Stimulated activated CD8-positive, alpha-beta memory T cell treated with anti-CD3 and anti-CD28 coated beads, Interleukin-7, amount 100 ng/mL, for 1 hour (primary cell): ENCODE measurements at places on chromosomes 5 and 9.

DNA sequence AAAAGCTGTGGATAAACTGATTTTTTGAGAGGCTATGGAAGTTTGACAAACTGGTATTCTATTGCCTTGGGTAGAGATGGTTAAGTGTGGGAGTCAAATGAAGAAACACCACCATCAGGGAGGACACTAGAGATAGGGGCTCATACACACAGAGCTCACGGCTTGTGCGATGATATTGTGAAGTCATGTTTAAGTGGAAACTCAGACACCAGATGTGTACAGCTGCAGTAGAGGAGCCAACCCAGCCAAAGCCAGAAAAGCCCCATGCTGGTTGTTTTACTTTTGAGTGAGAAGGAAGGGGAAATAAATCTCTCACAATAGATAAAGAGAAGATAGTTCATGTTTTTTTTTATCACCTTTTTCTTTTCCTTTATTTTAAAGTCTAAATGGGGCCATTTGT, 377.7 kb downstream of the DMRT2 start:
- no peak for DNase-seq

- no peak for DNase-seq
These were observed 680.8 kb downstream of the DNAH5 start for GRCh38 chr5:13263701-13264100.

DNA sequence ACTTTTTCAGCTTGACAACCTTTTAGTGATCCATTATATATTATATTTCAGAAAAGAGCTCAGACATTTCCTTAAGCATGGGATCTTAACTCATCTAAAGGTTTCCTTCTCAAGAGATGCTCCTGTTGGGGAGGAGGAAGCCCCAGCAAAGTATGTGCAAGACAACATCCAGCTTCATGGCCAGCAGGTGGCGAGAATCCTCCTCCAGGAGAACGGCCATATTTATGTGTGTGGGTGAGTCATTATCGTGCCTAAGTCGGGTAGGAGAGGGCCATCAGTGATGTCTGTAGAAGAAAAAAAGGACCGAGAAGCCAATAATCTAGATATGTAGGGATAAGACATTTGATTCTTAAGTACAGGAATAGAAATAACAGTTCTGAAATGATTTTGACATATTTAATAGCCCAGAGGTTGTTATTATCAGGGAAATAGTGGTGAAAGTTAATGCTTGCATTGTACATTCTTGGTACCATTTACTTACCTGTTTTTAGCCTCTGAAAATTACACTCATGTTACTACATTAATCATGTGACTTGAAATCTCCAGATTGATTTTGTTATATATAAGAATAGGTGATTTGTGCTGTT, 28.2 kb downstream of the MTRR start:
- no peak for DNase-seq

DNA sequence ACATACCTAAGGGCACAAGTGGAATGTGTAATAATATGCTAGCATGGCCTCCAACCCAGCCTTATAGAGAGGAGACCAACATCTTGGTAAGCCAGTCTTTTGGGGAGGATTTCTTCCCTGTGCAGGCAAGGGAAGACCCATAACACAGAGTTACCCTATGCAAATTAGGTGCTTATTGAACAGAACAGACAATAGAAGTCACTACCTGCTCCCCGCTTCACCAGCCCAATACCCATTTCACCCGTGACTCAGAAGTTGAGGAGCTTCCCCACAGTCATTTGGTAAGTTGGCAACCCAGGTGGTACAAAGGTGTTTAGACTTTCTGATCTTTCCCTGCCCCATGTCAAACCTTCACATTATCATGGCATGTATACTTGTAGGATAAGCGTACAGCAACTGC, 44.6 kb downstream of the AOPEP start:
- no peak for DNase-seq

GRCh38 chr5:143398451-143399237, 4.8 kb downstream of the NR3C1 start:
- DNase-seq, result no peak

DNA sequence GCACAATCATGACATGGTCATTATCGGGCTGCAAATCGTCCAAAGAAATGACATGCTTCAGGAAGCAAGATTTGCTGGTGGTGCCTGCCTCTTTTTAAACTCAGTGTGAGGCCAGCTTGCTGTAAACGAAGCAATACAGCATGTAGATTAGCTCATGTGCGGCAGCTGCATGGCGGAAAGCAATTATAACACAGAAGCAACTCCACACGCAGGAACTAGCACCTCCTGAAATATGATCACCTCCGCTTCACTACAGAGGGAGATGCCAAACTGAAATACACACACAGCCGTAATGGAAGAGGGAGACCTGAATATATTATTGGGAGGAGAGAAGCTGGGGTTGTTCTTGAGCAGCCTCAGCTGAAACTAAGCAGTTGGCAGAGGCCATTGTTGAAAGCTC, 312.5 kb downstream of the PSAT1 start:
- no peak for DNase-seq

DNA sequence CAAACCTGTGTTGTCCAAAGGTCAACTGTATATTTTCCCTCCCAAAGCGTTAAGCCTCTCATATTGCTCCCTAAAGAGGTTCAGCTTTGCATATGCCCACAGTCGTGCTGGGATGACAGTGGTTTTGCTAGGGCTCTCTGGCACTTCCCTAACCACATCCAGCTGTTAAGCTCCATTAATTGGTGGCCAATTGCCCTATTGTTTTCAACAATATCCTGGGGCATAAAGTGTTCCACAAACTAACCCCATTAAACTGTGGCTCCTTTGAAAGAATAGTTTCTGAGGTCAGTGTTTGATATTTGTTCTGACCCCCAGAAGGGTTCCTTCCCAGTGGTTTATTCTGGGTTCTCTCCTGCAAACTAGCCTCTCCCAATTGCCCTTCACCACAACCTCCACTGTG, 194.5 kb downstream of the HSD17B3 start:
- DNase-seq, result no peak

DNA sequence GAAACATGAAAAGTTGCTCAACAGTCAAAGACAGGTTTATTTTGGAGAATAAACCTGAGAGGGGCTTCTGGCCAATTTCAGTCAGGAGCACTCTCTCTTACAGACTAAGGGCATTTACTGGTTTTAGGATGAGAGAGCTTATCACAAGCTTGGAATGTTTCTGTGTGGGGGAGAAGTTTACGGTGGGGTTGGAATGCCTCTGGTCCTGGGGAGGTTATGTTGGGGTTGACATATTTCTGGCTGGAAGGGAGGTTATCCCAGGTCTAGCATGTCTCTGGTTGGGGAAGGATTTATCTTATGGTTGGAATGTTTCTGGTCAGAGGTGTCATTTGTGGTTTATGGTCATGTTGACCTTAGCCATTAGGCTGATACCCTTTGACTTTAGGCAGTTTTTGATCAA, 1867.3 kb downstream of the EFNA5 start:
- no peak for DNase-seq

GRCh38 chr5:149277801-149278200, 6.1 kb downstream of the AFAP1L1 start:
- DNase-seq, result no peak

- DNase-seq, result no peak
These were observed 478 bp upstream of the SETD9 start for GRCh38 chr5:56908942-56909293.

DNA sequence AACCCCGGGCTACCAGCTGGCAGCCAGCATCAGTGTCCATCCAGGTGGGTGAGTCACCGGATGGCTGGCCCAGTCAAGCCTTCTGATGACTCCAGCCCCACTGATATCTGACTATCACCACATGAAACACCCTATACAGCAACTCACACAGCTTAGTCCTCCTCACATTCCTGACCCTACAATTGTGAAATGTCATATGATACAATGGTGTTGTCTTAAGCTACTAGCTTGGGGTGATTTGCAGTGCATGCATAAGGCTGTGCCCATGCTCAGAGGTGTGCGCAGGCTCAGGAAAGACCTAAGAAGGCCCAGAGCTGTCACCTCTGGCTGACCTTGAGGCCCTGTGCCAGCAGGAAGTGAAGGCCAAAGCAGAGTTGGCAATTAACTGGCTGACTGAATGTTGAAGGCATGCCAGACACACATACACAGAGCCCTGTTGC, 21.5 kb upstream of the SEMA4D start:
- DNase-seq, result no peak

- no peak for DNase-seq
These were observed 164.2 kb downstream of the MACROH2A1 start for GRCh38 chr5:135234666-135235401.

- DNase-seq, result no peak
These were observed 196.0 kb upstream of the ANKRD55 start for GRCh38 chr5:56429110-56429561.

DNA sequence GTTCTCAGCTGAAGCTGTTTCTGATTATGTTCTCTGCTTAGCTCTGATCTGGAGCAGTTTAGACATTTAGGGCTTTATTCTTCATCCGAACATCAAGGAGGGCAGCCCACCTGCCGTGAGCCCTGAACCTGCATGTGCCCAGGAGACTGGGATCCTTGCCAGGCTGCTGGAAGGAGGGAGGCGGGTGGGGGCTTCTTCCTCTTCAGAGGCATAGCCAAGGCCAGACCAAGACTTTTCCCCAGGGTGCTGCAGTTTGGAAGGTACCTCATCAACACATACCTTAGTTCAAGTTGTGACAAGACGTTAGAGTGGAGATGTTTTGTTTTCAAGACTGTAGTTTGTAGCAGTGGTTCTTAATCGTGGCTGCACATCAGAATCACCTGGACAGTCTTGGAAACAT, 64.9 kb downstream of the RALGPS1 start:
- DNase-seq, result no peak

GRCh38 chr5:8316608-8317280, 447.8 kb downstream of the MTRR start:
- DNase-seq, result no peak

GRCh38 chr5:175816348-175816747, 55.0 kb upstream of the CPLX2 start:
- DNase-seq, result no peak
